Peyer's patch (tissue), 4 donors: ENCODE measurements at places on chromosomes 2 and 18. TPM values are rescaled to one million over a fixed set of nuclear protein-coding genes. Genes with fewer than 3 reads are reported as not detected.

HOXD9 gene
- not detected for total RNA-seq

DNA sequence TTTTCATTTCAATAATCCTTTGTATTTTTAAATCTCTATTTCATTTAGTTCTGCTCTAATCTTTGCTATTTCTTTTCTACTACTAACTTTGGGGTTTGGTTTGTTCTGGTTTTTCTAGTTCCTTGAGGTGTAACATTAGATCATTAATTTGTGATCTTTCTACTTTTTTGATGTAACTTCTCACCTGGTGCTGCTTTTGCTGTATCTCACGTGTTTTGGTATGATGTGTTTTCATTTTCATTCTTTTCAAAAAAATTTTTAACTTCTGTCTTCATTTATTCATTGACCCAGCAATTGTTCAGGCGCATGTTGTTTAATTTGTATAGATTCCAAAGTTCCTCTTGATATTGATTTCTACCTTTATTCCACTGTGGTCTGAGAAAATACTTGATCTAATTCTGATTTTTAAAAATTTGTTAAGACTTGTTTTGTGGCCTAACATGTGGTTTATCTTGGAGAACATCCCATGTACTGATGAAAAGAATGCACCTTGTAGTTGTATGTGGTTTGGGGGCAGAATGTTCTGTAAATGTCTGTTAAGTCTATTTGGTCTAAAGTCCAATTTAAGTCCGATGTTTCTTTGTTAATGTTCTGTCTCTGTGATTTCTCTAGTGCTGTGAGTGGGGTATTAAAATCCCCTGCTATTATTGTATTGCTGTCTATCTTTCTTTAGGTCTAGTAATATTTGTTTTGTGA, 17.3 kb upstream of the MALT1 start:
- no peak overlapping the region for H3K4me3 ChIP-seq
- DNase-seq: no peak
- no peak overlapping the region for H3K27ac ChIP-seq
- no peaks in the 10 kb centered on the region for H3K36me3 ChIP-seq

GRCh38 chr18:6423289-6423688, 8.6 kb upstream of the L3MBTL4 start:
- no peaks in the 10 kb centered on the region for H3K36me3 ChIP-seq
- no peak overlapping the region for H3K27ac ChIP-seq
- no peak overlapping the region for H3K4me3 ChIP-seq

PID1 gene
- total RNA-seq: 15.0 TPM
